ENCODE measurements at places on chromosomes 2 and 18.

DNA sequence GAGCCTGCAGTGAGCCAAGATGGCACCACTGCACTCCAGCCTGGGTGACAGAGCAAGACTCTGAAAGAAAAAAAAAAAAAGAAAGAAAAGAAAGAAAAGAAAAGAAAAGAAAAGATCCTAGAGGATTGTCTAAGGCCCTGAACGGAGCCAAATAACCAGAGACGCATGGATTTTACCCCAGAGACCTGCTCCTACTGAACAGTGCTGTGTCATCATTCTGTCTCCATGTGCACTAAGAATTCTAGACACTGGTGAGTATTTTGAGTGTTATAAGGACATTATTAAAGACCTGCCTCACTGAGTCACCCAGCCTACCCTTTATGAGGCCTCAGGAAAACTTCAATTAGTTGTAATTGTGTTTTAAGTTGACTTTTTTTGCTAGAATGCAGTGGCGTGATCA, 61.9 kb upstream of the RIOK3 start:
- peaks cover 8% of the 10 kb centered on the region for H3K36me3 ChIP-seq
- no peak overlapping the region for H3K4me3 ChIP-seq
- H3K27me3 ChIP-seq, result no peaks in the 10 kb centered on the region
- no peak overlapping the region for H3K27ac ChIP-seq
- no peaks in the 10 kb centered on the region for H3K4me1 ChIP-seq

DNA sequence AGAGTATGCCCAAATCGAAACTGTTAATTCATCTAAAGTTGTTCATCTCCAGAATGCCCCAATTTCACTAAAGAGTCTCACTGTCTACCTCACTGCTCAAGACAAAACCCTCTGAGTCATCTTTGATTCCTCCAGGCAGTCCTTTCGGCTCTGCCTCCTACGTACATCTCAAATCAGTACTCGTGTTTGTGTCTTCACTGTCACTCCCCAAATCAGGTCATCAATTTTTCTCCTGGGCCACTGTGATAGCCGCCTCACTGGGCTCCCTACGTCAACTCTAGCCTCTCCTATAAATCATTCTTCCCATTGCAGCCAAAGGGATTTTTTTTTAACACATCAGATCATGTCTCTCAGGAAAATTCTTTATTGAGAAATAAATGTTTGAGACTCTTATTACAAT, 42.1 kb upstream of the TTC39C start:
- H3K4me1 ChIP-seq, result peaks cover 58% of the 10 kb centered on the region
- DNase-seq, result no peak
- H3K27ac ChIP-seq, result peak overlapping the region; percentile 21
- no peak overlapping the region for H3K4me3 ChIP-seq
- no peaks in the 10 kb centered on the region for H3K27me3 ChIP-seq
- peaks cover 5% of the 10 kb centered on the region for H3K36me3 ChIP-seq

- no peaks in the 10 kb centered on the region for H3K27me3 ChIP-seq
- no peak for DNase-seq
- H3K36me3 ChIP-seq, result peaks cover 6% of the 10 kb centered on the region
Measured at GRCh38 chr2:113260991-113261390, 17.7 kb downstream of the PAX8 start.

GRCh38 chr2:148561389-148561788, 83.2 kb upstream of the EPC2 start:
- no peaks in the 10 kb centered on the region for H3K4me1 ChIP-seq
- DNase-seq, result no peak
- H3K36me3 ChIP-seq, result no peaks in the 10 kb centered on the region
- no peak overlapping the region for H3K27ac ChIP-seq
- no peak overlapping the region for H3K4me3 ChIP-seq

GRCh38 chr2:229679393-229680125, 34.8 kb downstream of the DNER start:
- H3K4me3 ChIP-seq, result no peak overlapping the region
- no peak overlapping the region for H3K27ac ChIP-seq
- no peaks in the 10 kb centered on the region for H3K36me3 ChIP-seq
- DNase-seq, result no peak
- H3K4me1 ChIP-seq, result no peaks in the 10 kb centered on the region

DNA sequence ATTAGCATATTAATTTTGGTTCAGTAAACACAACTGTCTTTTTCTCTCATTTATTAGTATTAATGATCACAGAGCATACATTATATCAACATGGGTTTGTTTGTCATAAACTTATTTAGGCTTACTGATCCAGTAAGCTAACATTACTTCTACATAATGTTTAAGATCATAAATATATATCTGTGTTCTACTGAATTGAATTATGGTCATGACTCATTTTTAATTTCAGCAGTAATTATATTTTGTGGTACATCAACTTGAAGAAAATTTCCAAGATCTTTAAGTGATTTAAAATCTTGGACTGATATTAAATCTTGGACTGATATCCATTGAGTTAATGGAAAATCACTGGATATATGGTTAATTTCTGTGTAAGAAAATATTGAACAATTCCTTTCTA, 111.7 kb downstream of the CALCRL start:
- H3K4me1 ChIP-seq, result no peaks in the 10 kb centered on the region
- H3K36me3 ChIP-seq, result no peaks in the 10 kb centered on the region
- DNase-seq, result no peak
- H3K27me3 ChIP-seq, result no peaks in the 10 kb centered on the region
- no peak overlapping the region for H3K4me3 ChIP-seq

GRCh38 chr2:76280686-76281085, 570.0 kb upstream of the GCFC2 start:
- no peak for DNase-seq
- no peaks in the 10 kb centered on the region for H3K36me3 ChIP-seq
- H3K27me3 ChIP-seq, result no peaks in the 10 kb centered on the region
- H3K4me1 ChIP-seq, result no peaks in the 10 kb centered on the region
- H3K4me3 ChIP-seq, result no peak overlapping the region

GRCh38 chr2:112712903-112713584, 7.8 kb upstream of the NT5DC4 start:
- no peak for DNase-seq
- H3K4me3 ChIP-seq, result no peak overlapping the region
- peaks cover 19% of the 10 kb centered on the region for H3K4me1 ChIP-seq
- H3K36me3 ChIP-seq, result no peaks in the 10 kb centered on the region

GRCh38 chr2:227813229-227813561, 447 bp upstream of the CCL20 start:
- H3K4me1 ChIP-seq, result peaks cover 32% of the 10 kb centered on the region
- H3K27me3 ChIP-seq, result peaks cover 14% of the 10 kb centered on the region
- peak overlapping the region; percentile 34 for H3K27ac ChIP-seq
- H3K4me3 ChIP-seq, result no peak overlapping the region

DNA sequence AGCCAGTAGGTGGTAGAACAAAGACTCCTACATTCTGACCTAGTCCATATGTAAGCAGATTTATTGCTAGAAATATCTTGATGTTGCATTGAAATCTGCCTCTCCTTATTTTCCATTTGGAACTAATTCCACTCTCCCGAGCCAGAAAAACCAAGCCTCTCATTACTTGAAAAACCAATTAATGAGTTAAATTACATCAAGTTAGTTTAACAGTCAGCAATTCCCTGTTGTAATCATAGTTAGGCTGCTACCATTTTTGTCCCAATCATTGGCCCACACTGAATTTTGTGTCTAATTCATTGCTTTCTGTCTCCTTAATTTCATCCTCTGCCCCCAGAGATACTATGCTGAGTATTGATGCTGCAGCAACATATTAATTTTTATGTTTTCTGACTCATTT, 168.3 kb upstream of the TNP1 start:
- peaks cover 17% of the 10 kb centered on the region for H3K27me3 ChIP-seq
- no peak overlapping the region for H3K27ac ChIP-seq
- no peak for DNase-seq

DNA sequence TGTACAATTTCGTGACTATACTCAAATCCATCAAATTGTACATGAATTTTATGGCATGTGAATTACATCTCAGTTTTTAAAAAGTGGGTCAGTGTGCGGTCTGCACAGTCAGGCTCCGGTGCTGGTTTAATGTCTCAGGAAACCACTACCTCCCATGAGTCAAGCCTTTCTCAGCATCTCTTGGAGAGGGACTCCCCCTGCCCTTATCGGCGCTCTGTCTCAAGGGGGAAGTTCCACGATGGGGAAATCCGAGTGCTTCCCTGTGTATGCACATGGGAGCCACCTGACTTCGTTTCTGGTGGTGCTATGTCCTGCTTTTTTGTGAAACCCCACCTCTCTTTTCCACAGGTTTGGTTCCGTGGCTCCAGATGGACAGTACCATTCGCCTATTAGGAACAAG, 72.5 kb downstream of the ACOXL start:
- peaks cover 2% of the 10 kb centered on the region for H3K36me3 ChIP-seq
- H3K4me3 ChIP-seq, result peak overlapping the region; percentile 12
- H3K27ac ChIP-seq, result peak overlapping the region; percentile 28
- H3K4me1 ChIP-seq, result peaks cover 28% of the 10 kb centered on the region

- no peaks in the 10 kb centered on the region for H3K4me1 ChIP-seq
- H3K4me3 ChIP-seq, result no peak overlapping the region
- no peak for DNase-seq
- H3K27me3 ChIP-seq, result peaks cover 30% of the 10 kb centered on the region
- no peak overlapping the region for H3K27ac ChIP-seq
- no peaks in the 10 kb centered on the region for H3K36me3 ChIP-seq
Measured at GRCh38 chr2:119009110-119009509, 67.1 kb downstream of the MARCO start.

- peaks cover 16% of the 10 kb centered on the region for H3K36me3 ChIP-seq
- H3K27ac ChIP-seq, result no peak overlapping the region
- no peaks in the 10 kb centered on the region for H3K27me3 ChIP-seq
- H3K4me1 ChIP-seq, result peaks cover 6% of the 10 kb centered on the region
- DNase-seq, result no peak
Measured at GRCh38 chr2:135800513-135801460, 36.2 kb downstream of the LCT start.

- no peaks in the 10 kb centered on the region for H3K27me3 ChIP-seq
- no peak overlapping the region for H3K4me3 ChIP-seq
- no peak for DNase-seq
Measured at GRCh38 chr18:7447318-7448028, 119.6 kb upstream of the PTPRM start.

GRCh38 chr2:238338710-238339394, 18.5 kb downstream of the TRAF3IP1 start:
- H3K4me3 ChIP-seq, result no peak overlapping the region
- H3K4me1 ChIP-seq, result peaks cover 8% of the 10 kb centered on the region
- no peak overlapping the region for H3K27ac ChIP-seq

DNA sequence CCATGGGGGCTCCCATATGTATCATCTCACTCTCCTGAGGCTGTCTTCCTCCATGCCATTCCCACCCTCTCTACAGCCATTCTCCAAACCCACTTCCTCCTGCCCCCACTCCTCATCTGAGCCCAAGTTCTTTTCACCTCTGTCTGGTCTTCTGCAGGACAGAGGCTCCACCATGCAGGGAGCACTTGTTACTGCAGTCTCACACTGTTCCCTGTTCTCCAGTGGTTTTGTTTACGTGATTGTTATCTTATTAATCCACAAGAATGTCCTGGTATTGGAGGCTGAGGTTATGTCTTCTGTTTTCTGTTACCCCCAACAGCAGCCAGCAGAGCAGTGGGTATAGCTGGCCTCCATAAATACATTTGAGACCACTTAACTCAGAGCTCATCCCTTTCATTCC, 51.4 kb downstream of the PAX8 start:
- H3K27me3 ChIP-seq, result no peaks in the 10 kb centered on the region
- no peak overlapping the region for H3K4me3 ChIP-seq
- no peaks in the 10 kb centered on the region for H3K36me3 ChIP-seq

GRCh38 chr2:220320326-220320725, 692.9 kb downstream of the SLC4A3 start:
- H3K27ac ChIP-seq, result no peak overlapping the region
- H3K4me1 ChIP-seq, result no peaks in the 10 kb centered on the region
- H3K27me3 ChIP-seq, result no peaks in the 10 kb centered on the region
- no peak for DNase-seq
- H3K36me3 ChIP-seq, result no peaks in the 10 kb centered on the region
